ENCODE measurements at places on chromosomes 2 and 18.

- no peak for DNase-seq
These were observed 45.5 kb upstream of the CAB39 start for GRCh38 chr2:230666885-230667712.

DNA sequence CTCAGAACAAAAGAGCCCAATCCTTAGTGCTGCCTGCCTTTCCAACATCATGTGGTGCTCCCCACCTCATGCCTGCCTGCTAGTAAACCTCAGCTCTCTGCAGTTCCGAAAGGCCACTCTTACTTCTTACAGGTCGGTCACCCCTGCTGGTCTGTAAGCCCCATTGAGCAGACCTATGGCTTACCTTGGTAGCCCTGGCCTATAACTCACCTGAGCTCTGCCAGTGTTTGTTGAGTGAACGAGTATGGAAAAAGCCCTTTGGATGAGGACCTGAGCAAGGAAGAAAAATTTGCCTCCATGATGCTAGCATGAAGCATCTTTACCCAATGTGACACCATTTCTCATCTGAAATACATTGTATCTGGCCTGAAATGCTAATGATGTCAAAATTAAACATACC, 83.3 kb downstream of the LIPG start:
- no peak for DNase-seq

DNA sequence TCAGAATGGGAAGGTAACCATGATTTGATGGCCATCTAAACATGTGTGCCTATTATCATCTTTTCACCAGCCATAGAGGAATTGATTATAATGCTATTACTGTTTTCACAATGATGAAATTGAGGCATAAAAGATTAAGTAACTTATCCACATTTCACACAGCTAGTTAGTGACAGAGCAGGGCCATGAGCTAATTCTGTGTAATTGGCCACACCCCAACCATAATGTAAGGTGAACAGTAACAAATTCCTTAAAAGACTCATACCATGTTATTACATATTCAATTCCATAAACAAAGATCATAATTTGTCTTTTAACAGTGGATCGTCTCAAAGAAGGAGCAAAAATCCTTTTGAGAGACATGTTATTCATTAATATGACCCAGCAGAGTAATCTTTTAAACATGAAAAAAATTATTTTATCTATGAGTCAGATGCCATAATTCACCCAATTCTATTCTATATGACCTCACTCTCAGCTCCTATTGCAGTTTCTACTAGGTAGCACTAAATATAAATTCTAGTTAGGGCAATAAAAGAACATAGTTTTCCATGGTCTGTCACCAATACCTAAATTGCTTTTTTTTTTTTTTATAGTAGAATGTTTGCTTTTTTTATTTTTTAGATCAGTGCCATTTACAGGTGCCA, 475.8 kb upstream of the SLC39A10 start:
- no peak for DNase-seq

- DNase-seq: no peak
These were observed 87.9 kb upstream of the ALPP start for GRCh38 chr2:232290668-232291067.

- no peak for DNase-seq
These were observed 78.5 kb downstream of the SESTD1 start for GRCh38 chr2:179186126-179186525.

DNA sequence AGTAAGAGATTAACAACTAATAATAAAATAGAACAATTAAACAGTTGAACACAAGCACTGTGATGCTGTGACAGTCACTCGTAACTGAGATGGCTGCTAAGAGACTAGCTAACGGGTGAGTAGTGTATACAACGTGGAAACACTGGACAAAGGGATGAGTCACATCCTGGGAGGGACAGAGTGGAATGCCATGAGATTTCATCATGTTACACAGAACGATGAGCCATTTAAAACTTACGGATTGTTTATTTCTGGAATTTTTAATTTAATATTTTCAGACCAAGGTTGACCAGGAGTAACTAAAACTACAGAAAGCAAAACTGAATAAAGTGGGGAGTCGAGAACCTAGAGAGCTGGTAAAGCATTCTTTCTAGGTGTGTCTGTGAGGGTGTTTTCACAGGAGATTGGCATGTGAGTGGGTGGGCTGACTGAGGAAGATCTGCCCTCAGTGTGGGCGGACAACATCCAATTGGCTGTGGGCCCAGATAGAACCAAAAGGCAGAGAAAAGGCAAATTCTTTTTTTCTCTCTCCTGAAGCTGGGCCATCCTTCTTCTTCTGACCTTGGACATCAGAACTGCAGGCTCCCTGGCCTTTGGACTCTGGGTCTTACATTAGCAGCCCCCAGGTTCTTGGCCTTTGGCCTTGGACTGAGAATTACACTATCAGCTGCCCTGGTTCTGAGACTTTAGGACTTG, 14.6 kb downstream of the TMSB10 start:
- no peak for DNase-seq

- DNase-seq: no peak
These were observed 287.2 kb downstream of the CYP26B1 start for GRCh38 chr2:71860381-71860926.

DNA sequence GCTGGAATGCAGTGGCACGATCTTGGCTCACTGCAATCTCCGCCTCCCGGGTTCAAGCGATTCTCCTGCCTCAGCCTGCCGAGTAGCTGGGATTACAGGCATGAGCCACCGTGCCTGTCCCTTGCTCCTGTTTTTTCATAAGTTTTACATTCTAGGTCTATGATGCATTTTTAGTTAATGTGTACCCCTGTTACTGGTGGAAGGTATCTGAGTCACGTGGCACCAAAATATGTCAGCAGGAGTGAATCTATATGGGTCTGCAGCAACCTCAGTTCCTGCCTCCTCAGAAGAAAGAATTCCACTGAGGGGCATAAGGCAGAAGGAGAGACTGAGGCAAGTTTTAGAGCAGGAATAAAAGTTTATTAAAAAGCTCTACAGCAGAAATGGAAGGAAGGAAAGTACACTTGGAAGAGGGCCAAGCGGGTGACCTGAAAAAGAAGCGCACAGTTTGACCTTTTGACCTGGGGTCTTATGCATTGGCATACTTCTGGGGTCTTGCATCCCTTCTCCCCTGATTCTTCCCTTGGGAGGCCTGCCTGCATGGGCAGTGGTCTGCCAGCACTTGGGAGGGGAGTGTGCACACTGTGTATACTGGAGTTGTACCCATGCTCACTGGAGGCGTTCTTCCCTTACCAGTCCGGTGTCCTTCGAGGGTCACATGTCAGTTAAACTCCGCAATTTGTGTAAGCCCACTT, 1.1 kb upstream of the MFSD2B start:
- no peak for DNase-seq

DNA sequence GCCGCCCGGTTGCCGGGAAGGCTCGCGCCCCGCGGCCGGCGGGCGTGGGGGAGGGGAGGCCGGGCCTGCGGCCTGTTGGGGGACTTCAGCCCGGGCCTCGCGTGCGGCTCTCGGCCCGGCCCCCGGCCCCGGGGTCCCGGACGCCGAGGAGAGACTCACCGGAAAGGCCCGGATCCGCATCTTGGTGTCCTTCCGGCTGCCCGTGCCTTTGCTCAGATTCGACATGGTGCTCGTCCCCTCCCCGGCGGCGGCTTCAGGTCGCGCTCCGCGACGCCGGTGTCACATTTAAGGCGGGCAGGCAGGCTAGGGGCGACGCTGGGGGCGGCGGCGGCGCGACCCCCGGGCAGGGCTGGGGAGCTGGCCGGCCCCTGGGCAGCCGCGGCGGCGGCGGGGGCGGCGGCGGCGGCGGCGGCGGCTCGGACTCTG, 365 bp downstream of the CUL3 start:
- DNase-seq: peak; percentile 73

DNA sequence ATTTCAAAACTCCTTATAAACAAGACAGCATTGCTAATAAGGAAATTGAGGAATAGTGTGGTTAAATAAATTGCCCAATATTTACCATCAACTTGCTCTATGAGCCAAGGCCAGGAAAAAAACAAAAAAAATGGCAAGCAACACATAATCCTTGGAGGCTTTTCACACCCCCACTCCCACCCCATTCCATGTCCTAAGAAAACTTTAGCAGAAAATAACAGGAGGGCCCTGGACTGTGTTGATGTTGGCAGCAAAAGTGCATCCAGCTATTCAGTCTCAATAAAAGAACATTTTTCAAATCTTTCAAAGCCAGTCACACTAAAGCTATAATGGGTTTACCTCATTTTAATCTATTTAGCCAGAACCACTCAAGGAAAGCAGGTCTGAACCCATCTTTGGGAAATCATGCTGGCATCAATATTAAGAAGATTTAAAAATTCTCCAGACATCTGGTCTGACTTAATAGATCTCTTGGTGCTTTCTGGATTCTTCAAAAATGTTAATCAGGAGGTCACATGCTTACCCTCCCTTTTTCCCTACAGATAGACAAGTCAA, 34.6 kb upstream of the STK17B start:
- no peak for DNase-seq

DNA sequence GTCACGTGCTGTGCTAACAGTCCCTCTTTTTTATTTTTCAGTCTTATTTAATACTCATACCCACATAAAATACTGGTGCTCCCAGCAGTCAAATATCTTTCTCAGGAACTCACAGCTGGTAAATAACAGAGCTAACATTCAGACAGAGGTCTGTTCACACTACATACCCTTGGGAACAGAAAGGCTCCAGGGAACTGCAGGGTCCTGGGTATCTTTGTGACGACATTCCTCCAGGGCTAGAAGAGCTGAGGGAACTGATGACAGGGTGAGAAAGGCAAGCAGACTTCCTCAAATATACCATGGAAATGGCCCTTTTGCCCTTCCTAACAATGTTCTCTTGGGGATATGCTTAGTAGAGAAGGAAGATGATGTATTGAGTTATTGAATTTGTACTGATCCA, 19.3 kb downstream of the PDE6D start:
- no peak for DNase-seq

GRCh38 chr2:31327505-31327904, 87.0 kb downstream of the XDH start:
- DNase-seq: no peak

DNA sequence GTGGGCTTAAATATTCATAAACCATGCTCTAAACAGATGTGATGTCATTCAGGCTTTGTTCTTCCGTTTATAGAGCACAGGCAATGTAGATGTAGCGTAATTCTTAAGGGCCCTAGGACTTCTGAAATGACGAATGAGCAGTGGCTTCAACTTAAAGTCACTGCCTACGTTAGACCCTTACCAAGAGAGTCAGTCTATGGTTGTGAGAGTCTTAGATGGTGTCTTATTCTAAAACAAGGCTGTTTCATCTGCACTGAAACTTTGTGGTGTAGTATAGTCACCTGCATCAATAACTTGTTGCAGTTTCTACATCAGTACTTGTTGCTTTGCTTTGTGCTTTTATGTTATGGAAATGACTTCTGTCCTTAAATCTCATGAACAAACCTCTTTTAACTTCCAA, 56.0 kb downstream of the PIK3C3 start:
- peak; percentile 28 for DNase-seq

- no peak for DNase-seq
These were observed 304.8 kb downstream of the LRATD1 start for GRCh38 chr2:14937336-14937735.

- peak; percentile 46 for DNase-seq
These were observed at the start of gene LDLRAD4 for GRCh38 chr18:13218368-13218991. TSS of gene LDLRAD4 (plus strand) at chr18:13218760.

DNA sequence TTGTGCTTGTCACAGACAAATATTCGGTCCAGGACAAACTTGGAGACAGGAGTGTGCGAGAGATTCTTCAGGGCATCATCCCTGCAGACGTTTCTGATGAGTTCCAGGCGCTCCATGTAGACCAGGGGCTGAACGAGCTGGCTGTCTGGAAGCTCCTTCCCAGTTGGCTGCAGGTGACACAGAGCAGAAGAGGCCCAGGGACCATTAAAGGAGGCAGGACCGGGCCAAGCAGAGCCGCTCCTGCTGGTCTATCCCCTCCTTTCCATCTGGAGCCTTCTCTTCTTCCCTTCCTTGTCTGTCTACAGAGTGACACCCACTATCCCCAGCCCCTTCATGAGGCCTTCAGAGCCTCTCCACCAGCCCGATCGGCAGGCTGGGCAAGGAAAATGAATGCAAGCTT, 19.5 kb downstream of the CHST10 start:
- DNase-seq: no peak

DNA sequence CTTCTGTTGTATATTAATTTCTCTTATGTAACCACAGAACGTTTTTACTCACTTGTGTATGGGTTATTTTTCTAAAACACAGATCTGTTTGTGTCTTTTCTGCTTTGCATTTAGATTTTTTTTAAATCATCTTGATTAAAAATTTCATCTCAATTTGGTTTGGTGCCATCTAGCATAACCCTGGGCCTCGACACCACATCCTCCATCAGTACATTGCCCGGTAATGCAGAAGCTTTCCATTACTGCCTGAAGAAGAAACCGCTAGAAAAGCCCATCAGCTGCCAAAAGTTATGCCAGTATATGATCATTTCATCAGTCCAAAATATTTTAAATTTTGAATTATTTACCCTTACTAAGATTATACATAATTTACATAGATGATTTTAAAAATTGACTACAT, 26.2 kb downstream of the MAPRE2 start:
- no peak for DNase-seq

DNA sequence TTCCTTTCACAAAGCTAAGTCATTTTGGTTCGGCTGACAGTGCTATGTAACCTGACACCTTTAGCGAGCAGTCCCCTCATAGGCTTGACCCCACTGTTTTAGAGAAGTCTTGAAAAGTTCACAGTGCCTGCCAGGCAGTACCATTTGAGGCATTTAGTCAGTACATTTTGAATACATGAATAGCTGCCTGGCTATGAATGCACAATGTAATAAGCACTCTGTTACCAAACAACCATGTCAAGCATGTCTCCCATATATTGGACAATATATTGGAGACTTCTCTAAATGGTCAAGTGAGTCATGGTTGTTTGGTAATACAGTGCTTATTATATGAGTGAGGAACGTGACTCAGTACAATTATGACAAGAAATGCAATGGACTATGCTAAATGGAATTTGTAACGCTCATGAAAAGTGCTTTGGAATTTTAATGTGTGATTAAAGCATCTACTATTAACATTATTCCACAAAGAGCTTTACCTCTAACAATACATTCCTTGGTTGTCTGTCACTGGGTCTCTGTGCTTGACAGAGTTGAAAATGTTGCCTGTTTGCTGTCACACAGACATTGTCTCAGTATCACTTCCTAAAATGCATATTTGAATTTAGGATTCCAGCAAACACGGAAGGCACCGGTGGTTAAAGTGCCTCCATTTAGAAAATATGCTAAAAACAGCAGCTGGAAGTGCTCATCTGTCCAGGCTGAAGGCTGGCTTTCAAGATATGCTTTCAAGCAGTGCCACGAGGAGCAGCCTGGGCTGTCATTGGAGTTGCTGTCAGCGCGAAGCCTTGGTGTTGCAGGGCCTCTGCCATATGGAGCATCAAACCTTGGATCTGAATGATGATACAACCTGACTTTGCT, 458.6 kb downstream of the FBXO15 start:
- no peak for DNase-seq

DNA sequence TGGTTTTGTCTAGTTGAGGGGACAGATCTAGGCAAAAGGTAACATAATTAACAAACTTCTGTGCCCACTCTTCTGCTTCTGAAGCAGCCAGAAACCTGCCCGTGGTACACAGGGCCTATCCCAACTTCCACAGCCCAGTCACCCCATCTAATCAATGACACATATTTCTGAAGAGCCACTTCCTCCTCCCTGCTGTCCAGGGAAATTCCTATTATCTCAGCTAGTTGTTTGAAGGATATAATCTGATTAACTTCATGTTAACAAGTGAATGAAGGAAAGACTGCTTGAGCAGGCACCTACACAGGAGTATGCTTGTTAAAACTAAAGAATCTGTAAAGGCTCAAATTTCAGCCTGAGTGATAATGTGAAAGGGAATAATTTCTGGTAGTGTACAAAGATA, 61.4 kb downstream of the CCDC148 start:
- no peak for DNase-seq
